MM.1S (cell line): ENCODE measurements at places on chromosomes 11 and 22.

- DNase-seq = no peak
Measured at GRCh38 chr22:41893591-41894375, 21.1 kb downstream of the SHISA8 start.

DNA sequence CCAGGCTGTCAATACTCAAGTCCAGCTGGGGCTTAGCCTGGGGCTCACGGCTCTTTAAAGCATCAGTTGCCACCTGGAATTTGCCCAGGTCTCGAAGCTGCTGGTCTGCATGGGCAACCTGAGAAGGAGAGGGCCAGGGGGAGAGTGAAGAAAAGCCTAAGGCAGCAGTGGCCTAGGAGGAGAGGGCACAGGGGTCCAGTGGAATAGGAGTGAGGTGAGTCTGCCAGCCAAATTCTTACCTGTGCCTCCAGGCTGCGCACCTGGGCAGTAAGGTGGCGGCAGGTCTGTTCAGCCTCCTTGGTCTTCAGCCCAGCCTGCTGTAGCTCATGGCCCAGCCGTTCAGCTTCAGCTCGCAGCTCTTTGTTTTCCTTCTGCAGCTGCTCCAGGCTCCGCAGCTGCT, 10.0 kb downstream of the IL18BP start:
- no peak for DNase-seq

- DNase-seq = no peak
Measured at GRCh38 chr11:12220305-12220704, 109.9 kb downstream of the MICAL2 start.

DNA sequence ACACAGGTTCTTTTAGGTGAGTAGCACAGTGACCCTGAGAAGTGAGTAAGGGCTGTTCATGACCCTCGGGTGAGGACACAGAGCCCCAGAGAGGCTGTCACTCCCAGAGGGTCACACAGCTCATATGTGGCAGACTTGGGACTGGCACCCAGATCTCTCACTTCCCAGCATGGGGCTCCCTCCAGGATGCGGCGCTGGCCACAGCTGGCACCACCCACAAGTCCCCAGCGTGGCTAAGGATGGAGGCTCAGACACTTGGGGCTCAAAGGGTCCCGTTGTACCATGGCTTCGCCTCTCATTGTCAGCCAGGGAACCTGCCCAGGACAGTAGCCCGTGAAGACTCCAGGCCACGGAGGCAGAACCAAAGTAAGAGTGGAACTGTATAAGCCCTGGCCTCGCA, 6.0 kb upstream of the SHISAL1 start:
- DNase-seq = no peak

DNA sequence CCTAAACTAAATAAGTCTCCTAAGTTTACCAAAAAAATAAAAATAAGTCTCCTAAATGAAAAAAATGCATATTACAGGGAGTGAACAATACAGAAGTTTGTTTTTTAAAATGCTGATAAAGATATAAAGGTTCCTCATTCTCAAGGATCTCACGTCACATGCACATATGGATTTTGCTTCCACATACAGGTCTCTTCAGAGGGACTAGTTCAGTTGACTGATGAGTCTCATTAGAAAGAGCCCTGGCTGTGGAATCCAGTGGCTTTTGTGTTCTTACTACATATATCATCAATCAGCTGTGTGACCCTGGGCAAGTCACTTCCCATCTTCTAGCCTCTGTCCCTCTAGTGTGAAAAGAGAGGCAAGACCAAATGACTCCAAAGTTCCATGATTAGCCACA, 43.1 kb downstream of the MPPED2 start:
- no peak for DNase-seq

DNA sequence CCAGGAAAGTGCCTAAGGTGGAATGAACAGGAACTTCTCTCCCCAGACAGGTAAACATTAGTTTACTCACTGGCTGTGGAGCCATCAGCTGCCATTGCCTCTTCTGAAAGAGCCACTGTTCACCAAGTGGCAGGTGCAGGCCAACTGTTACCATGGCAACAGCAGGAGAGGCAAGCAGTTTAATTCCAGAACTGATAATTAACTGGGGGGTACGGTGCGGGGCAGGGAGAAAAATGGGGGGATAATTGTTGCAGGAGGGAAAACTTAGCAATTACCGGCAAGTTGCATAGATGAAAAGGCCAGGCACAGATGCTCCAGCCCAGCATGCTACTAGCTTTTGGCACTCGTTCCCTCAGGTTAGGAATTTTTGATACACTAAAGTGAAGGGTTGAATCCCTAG, 85.1 kb downstream of the TRIM44 start:
- DNase-seq = no peak

- DNase-seq = peak; percentile 88
Measured at GRCh38 chr22:40050258-40050657, 55.5 kb downstream of the FAM83F start.

DNA sequence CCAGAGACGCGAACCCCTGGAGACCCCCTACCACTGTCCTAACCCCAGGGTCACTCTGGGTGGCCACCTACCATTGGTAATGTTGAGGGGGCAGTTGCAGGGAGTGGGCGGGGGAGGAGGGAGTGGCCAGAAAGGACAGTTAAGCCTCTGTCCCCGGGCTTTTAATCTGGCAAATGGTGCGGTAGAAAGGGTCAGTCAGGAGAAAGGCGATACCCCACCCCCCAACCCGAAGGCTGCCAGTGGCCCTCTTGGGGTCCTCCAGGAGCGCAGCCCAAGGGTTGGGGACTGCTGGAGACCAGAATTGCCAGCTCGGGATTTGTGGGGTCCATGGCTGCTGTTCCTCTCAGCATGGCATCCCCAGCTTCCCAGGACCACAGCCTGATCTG, 742 bp downstream of the P2RY2 start:
- DNase-seq = no peak

DNA sequence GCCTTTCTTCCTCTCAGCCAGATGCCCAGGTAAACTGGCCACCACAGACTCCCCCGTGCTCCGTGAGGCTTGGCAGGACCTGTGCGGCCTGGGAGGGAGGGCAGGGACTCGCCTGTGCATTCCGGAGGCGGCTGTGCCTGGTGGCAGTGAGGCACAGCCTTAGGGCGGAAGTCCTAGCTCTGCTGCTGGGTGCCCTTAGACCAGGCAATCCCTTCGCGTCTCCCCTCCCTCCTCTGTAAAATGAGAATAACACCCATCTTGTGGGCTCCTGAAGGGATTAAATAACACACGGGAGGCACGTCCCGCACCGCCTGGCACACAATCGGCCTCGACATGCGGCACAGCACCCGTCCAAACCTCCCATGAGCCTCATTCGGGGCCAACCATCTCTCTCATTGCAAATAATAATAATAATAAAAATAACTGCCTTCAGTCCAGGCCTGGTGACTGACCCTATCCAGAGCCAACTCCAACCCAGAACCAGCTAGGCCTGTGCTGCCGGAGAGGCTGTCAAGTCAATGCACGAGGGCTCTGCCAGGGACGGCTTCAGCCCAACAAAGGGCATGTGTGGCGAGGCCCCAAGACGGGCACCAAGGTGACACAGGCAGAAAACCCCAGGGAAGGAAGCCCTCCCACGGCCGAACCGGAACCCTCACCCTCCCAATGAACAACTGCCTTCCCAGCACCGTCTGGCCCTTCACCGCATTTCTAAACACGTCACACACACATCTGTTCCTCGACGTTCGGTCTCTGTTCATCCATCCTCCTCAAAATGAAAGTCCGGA, 8.2 kb downstream of the LTO1 start:
- DNase-seq = no peak

- DNase-seq = no peak
Measured at GRCh38 chr11:44737245-44738085, 10.7 kb downstream of the TSPAN18 start.

DNA sequence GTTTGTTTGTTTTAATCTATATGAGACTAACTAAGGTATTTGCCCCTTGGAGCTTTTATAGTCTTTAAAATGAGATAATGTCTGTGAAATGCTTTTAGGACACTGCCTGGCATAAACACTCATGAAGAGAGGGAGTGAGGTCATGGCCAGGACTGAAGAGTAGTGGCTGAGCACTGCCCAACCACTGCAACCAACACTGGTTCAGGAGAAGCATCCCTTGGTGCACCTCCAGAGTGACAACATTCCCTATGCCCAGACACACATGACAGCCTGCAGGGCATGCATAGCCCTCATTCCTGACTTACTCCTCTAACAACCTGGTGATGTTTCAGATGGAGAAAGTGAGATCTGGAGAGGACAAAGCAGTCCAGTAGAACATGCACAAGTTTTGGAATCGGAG, 36.1 kb downstream of the ME3 start:
- no peak for DNase-seq
